OCI-LY7 (cell line): ENCODE measurements at places on chromosomes 5 and 9. TPM values are rescaled to one million over a fixed set of nuclear protein-coding genes. Genes with fewer than 3 reads are reported as not detected.

- no peak for DNase-seq
Measured at GRCh38 chr5:165057145-165057544, 1551.7 kb downstream of the MAT2B start.

- DNase-seq, result no peak
Measured at GRCh38 chr5:111722140-111722539, 34.9 kb downstream of the NREP start.

- no peak for DNase-seq
Measured at GRCh38 chr5:67425514-67425913, 228.9 kb upstream of the CD180 start.

DNA sequence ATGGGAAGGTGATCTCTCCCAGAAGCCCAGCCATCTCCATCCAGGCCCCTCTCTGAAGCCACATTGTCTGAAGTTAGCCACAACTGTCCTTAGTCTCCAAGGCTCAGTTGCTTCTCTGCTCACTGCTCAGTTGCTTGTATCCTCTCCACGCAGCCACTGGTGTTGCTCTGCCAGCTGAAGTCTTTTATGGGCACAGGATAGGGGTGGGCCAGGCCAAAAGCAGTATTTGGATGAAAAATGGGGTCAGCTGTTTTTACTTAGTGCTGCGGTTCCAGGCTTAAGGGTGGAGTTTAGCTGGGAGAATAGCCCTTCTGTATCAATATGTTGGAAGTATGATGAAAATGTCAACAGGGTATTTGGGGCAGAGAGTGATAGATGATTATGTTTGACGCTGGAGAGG is 168.8 kb upstream of the PPP1R2B start:
- no peak for DNase-seq

DNA sequence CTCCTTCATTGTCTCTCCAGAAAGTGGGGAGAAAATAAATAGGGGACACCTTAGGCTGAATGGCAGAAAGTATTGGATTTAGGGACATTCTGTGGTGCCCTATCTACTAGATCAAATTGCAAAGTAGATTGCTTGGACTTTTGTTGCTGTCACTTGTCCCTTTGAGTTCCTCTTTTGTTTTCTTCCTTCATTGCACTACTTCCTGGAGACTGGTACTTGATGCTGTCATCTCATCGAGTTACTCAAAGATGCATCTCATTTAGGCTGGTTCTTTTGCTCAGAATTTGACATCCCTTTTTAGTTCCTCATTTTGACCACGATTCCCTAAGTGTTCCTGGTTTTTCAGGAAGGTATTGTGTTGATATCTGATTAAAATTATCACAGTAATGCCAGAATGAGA is 137.6 kb downstream of the ADGRV1 start:
- DNase-seq, result no peak

- no peak for DNase-seq
Measured at GRCh38 chr9:113913426-113914195, 37.5 kb downstream of the ZNF618 start.

The ADAMTS6 gene
- total RNA-seq, result 13.9 and 14.3 TPM in 2 replicates
